ENCODE measurements at places on chromosomes 7 and 10.

GRCh38 chr10:30583778-30584415 is 45.7 kb downstream of the LYZL2 start:
- DNase-seq = no peak

GRCh38 chr7:74266191-74266963 is 12.2 kb upstream of the RFC2 start:
- DNase-seq = no peak

DNA sequence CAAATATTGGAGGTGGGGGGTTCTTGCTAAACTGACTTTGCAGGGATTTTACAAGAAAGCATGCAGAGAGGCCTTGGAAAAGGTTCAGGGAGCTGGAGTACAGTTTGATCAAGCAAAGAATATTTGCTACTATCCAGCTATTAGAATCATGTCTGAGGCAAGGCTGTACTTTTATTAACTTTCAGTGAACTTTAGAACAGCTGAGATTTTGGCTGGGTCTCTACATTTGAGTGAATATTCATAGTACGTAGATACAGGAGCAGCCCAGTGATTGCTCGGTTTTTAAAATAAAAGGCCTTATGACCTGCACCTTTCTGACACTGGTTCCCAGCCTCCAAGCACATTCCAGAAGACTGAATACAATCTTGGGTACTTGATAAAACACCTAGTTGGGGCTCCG is 496.8 kb upstream of the AKR1E2 start:
- DNase-seq = no peak

DNA sequence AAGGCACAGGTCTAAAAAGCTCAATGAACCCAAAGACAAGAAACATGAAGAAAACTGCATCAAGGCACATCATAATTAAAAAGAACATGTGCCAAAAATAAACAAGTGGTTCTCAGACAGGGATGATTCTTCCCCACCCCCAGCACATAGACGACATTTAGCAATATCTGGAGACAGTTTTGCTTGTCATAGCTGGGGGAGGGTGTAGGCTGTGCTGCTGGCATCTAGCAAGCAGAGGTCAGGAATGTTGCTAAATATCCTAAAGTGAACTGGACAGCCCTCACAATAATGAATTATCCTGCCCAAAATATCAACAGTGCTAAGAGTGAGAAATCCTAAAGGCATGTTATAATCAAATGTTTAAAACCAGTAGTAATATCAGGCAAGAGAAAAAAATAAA is 122.6 kb downstream of the MICU1 start:
- DNase-seq = no peak

Data from CD8-positive, alpha-beta T cell (primary cell).